ENCODE measurements at places on chromosomes 12 and 14.

DNA sequence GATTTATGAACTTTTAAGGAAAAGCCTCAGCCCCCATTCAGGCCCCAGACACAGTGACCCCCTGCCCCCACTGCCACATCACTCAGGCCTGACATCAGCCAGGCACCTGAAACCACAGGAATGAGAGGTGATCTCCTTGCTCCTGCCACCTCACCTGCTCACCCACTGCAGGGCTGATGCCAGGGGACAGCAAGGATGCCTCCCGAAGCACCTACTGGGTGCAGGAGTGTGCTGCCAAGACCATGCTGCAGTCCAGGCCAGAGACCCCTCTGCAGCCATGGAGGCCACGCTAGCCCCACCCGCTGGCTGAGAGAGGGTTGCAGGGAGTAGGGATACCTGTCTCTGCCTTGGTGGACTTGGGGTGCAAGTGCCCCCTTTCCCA lies 18.6 kb upstream of the KRT7 start:
- DNase-seq: no peak

GRCh38 chr12:9626821-9627220 lies 19.1 kb upstream of the KLRB1 start:
- no peak for DNase-seq

DNA sequence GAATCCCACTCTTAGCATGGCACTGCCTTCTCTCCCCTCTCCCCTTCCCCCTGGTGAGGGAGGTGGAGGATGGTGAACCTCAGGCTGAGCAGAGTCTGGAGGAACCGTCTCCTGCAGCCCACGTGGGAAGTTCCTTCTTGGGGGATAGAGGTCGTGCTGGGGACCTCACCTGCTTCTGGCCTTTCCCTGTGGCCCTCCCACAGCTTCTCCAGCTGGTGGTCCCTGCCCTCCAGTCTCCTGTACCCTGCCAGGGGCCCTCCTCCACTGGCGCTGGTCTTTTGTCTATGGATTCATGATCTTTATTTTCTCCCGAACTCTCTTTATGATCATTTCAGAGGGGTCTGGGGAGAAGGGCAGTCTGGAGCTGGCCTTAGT lies 9.0 kb upstream of the MTA1 start:
- no peak for DNase-seq

- DNase-seq: no peak
Measured at GRCh38 chr12:113059071-113059595, 2.6 kb downstream of the DTX1 start.

GRCh38 chr14:76015668-76016067 lies 30.1 kb downstream of the IFT43 start:
- DNase-seq: no peak

DNA sequence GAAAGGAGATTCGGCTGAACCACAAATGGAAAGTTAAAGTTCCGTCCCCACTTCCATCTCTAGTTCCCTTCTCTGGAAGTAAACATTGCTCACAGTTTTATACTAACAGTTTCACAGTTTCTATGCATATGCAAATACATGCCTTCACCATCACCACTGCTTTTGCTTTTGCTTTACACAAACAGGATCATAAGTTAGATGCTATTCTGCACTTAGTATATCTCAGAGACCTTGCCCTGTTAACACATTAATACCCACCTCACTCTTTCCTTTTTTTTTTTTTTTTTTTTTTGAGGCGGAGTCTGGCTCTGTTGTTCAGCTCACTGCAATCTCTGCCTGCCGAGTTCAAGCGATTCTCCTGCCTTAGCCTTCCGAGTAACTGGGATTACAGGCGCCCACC lies 890 bp downstream of the TEP1 start:
- no peak for DNase-seq

DNA sequence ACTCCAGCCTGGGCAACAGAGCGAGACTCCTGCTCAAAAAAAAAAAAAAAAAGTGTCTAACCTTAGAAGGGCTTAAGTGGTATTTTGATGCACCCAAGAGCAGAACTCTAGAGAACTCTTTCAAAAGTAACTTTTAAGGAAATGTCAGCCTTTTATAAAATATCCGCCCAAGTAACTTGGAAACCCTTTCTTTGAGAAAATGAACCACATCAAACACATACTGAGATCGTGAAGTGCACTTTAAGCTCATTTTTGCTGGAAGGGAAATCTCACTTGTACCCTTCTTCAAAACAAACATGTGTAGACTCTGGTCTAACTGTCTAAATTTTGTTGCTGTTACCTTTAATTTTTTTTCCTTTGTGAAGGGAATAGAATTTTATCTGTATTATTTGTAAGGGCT lies 5.5 kb downstream of the C12orf56 start:
- DNase-seq: no peak

DNA sequence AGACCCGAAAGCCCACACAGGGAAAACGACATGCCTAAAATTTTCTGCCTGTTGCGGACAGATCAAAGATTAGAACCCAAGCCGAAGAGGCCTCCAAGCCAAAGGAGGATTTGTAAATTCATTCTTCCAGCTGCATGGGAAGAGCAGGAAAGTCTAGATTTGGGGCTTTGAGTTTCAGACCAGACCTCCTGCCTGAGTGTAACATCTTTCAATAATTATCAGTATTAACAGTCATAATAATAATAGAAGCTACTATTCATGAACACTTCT lies 1.7 kb upstream of the HSPB8 start:
- no peak for DNase-seq

- DNase-seq: no peak
Measured at GRCh38 chr14:68665131-68665530, 127.7 kb downstream of the ZFP36L1 start.

GRCh38 chr12:77486872-77487271 lies 343.8 kb upstream of the NAV3 start:
- no peak for DNase-seq

DNA sequence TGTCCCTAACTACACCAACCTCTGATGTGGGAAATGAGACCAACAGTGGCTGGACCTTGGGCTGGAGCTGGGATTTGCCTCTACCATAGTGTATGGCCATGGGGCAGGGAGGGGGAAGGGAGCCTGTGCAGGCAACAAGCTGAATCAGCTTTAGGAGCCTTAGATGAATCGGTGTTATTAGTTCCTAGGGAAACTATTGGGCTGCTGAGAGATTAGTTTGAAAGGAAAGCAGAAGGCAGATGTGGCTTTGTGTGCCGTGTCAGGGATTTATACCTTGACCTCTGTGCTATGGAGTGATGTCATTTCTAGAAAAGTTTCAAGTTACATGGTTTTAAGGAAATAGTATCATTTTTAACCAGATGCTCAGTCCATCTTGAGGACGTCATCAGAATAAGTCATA lies 19.5 kb upstream of the GAS2L3 start:
- no peak for DNase-seq

DNA sequence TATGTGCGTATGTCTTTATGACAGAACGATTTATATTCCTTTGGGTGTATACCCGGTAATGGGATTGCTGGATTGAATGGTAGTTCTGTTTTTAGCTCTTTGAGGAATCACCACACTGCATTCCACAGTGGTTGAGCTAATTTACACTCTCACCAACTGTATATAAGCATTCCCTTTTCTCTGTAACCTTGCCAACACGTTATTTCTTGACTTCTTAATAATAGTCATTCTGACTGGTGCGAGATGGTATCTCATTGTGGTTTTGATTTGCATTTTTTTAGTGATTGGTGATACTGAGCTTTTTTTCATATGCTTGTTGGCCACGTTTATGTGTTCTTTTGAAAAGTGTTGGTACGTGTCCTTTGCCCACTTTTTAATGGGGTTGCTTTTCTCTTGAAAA lies 49.7 kb downstream of the FRS2 start:
- DNase-seq: no peak

DNA sequence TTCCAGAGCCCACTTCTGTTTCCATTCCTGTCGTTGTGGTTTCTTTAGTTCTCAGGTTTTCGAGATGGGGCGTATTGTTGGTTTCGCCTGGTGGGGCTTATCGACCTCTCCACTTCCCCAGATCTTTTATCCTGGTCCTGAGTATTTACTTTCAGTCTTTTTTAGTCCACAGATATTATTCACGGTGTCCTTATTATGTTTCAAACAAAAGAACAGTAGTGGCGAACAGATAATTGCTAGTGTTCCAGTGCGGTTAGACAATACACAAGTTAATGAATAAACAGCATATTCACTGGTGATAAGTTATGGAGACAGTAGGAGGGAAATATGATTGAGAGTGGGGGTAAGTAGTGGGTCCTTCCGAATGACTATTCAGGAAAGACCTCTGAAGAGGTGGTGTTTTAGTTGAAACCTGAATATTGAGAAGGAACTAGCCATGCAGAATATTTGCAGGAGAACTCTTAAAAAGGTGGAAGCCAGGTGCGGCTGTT lies 668 bp downstream of the TMEM260 start:
- DNase-seq: no peak

- no peak for DNase-seq
Measured at GRCh38 chr14:91078095-91078737, 17.8 kb upstream of the RPS6KA5 start.
